Hepatocyte (in vitro differentiated cells): ENCODE measurements at places on chromosomes 3 and 15. TPM values are rescaled to one million over a fixed set of nuclear protein-coding genes. Genes with fewer than 3 reads are reported as not detected.

Gene FAM131A
- total RNA-seq = 12.6 and 17.7 TPM in 2 replicates

Gene AMOTL2
- 71.4 and 81.6 TPM in 2 replicates for total RNA-seq

Gene LDHAL6B
- not detected in 2 replicates for total RNA-seq

Gene PLS1
- 21.1 and 22.8 TPM in 2 replicates for total RNA-seq

Gene OXTR
- 1.6 and 1.9 TPM in 2 replicates for total RNA-seq

Gene SGO1
- total RNA-seq = 4.5 and 6.7 TPM in 2 replicates

Gene FOXL2NB
- total RNA-seq = not detected in 2 replicates

Gene PLAAT1
- total RNA-seq = 0.87 and 1.9 TPM in 2 replicates

Gene KBTBD13
- total RNA-seq = not detected in 2 replicates

Gene TGM5
- total RNA-seq = not detected in 2 replicates

Gene SPG21
- total RNA-seq = 86.4 and 111 TPM in 2 replicates

Gene ELL3
- 5.0 and 7.7 TPM in 2 replicates for total RNA-seq

Gene WWTR1
- total RNA-seq = 54.7 and 55.8 TPM in 2 replicates

Gene CYP8B1
- total RNA-seq = 5.7 and 5.9 TPM in 2 replicates

Gene MELTF
- total RNA-seq = 44.3 and 74.0 TPM in 2 replicates

Gene SKOR1
- 0.12 and 0.23 TPM in 2 replicates for total RNA-seq

Gene CPN2
- total RNA-seq = 3.3 and 3.5 TPM in 2 replicates

Gene EPHB1
- total RNA-seq = 2.3 and 3.3 TPM in 2 replicates

Gene BRK1
- total RNA-seq = 105 and 112 TPM in 2 replicates

Gene IGSF10
- total RNA-seq = 1.0 and 1.4 TPM in 2 replicates

Gene CCDC14
- total RNA-seq = 41.8 and 47.3 TPM in 2 replicates

Gene SERPINI1
- total RNA-seq = 13.2 and 20.0 TPM in 2 replicates

Gene TUSC7
- not detected in 2 replicates for total RNA-seq

Gene SRGAP3
- total RNA-seq = 6.8 and 8.3 TPM in 2 replicates

Gene MESP2
- total RNA-seq = 0.30 and 1.2 TPM in 2 replicates

Gene SLC27A2
- total RNA-seq = 37.0 and 41.3 TPM in 2 replicates

Gene CSTA
- not detected in 2 replicates for total RNA-seq

Gene HCN4
- 0.16 and 0.27 TPM in 2 replicates for total RNA-seq

Gene A4GNT
- total RNA-seq = 0.16 and 0.67 TPM in 2 replicates

Gene TNNC1
- total RNA-seq = 15.0 and 16.1 TPM in 2 replicates

Gene RHCG
- 1.1 and 3.1 TPM in 2 replicates for total RNA-seq

Gene LRRC57
- 19.4 and 19.6 TPM in 2 replicates for total RNA-seq

Gene PLD1
- 63.3 and 71.1 TPM in 2 replicates for total RNA-seq

Gene RPLP1
- total RNA-seq = 210 and 218 TPM in 2 replicates

Gene ARL8B
- total RNA-seq = 92.3 and 94.4 TPM in 2 replicates

Gene MKRN2OS
- total RNA-seq = 2.8 and 3.0 TPM in 2 replicates
